ENCODE measurements at places on chromosomes 16 and 17.
A peak's percentile ranks its signal among the peaks of the same experiment; 100 is the strongest.

DNA sequence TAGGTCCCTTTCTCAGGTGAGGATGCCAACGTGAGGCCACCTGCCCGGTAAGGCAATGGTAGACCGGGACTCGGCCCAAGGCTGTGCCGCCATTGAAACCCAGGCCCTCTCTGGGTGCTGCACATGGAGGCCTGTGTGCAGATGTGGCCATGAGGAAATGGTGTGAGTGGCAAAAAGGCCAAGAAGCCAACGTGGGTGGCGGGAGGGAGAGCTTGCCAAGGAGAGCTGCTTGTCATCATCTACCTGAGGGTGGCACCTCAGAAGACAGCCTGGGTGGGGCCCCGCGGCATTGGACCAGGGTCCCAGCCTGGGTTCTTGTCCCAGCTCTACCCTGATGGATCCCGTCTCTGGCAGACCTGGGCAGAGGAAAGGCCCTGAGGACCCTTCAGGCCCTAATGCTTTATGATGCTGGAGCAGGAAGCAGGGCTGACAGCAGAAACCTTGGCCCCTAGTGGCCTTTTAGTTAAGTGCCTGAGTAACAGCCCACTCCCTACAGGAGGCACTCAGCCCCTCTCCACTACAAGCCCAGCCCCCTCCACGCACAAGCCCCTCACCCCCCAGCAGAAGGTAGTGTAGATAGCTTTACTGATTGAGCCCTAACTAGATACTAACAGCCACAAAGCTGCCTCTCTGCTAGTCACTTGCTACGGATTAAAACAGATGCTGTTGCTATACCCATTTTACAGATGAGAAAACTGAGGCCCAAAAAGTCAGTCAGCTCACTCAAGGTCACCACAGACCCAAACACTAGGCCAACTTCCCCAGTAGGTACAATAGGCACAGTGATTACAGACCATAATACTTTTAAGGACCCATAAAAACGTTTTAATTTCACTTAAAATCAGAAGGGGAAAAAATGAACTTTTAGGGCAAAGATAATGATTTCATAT, 26.2 kb upstream of the KIFC3 start:
- DNase-seq, result no peak

DNA sequence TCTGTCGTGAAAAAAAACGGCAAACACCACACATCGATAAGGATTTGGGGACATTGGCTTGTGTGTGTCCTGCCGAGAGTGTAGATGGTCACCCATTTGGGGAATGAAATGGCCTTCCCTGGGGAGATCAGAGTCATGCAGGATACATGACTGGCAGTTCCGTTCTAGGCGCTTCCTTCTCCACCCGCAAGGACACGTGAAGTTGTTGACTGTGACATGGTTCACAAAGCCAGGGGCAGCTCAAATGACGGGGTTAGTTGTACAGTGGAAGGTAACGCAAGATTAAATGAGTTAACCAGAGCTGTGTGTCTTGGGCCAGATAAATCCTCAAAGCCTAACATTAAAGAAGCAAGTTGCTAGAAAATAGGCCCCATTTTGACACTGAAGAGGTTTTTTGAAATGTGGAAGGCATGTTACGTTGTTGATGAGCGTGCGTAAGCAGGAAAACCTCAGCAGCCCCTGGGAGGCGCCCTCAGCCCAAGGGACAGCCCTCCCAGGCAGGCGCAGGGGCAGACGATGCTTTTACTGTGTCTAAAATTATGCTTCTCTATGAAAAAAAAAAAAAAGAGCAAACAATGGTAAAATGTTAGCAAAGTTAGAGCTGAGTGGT, 35.9 kb upstream of the CHMP6 start:
- DNase-seq, result no peak

DNA sequence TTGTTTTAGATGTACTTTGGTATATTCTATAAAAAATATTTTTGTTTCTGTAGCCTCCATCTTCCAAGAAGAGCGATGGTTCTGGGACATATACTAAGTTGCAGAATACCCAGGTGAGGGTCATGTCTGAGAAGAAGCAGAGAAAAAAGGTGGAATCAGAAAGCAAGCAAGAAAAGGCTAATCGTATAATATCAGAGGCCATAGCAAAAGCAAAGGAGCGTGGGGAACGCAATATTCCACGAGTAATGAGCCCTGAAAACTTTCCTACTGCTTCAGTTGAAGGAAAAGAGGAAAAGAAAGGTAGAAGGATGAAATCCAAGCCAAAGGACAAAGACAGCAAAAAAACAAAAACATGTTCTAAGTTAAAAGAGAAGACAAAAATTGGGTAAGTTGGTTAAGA, 154.6 kb downstream of the CHD9 start:
- peak; percentile 34 for DNase-seq

DNA sequence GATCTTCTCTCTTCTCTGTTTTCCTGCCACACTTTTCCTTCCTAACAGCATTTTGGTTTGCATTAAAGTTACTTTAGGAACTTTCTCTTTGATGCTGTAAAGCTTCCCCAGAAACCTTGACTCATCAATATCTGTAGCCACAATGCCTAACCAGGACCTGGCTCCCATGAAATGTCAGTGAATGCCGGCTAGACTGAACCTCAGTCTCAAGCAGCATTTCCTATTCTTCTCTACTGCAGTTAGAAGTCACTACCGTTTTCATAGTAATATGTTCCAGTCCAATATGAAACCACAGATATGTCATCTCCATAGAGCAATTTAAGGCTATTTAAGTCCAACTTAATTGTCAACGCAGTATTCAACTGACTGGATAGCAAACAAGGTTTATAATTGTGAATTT, 28.9 kb downstream of the ITFG1 start:
- DNase-seq, result no peak

DNA sequence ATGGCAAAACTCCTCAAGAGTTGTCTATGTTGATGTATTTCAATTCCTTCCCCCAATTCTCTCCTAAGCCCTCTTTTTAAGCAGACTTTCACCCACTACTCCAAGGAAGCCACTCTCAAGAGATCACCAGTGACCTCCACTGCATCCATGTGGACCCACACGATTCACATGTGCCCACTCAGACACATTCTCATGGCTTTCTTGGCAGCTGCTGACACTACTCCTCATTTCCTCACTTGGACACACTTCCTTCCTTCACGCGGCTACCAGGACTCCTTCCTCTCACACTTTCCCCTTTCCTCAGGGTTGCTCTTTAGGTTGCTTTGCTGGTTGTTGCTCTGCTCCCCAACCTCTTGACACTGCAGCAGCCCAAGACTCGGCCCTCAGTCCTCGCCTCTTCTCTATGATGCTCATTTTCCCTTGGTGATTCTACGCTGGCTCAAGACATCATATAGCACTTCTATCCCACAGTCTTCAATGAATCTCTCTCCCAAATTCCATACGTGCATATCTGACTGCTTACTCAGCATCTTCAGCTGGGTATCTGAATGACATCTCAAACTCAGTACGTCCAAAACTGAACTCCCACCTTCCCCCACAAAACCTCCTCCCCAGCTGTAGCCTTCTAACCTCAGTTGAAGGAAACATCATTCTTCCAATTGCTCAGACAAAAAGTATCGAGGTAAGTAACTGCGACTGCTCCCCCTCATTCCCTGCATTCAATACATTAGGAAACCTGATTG, 28.2 kb downstream of the HELZ start:
- no peak for DNase-seq

DNA sequence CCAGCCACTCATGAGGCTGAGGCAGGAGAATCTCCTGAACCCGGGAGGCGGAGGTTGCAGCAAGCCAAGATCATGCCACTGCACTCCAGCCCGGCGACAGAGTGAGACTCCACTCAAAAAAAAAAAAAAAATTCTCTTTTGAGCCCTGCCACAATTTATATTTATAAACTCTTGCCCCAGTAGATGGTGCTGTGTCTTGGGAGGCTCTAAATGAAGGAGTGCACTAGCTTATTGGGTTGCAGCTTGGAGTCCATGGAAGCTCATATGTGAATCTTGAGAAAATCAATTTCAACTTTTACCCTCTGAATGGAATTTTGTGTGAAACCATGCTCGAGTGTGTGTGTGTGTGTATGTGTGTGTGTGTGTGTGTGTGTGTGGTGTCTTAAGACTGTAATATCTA, 420.1 kb downstream of the HS3ST4 start:
- no peak for DNase-seq

DNA sequence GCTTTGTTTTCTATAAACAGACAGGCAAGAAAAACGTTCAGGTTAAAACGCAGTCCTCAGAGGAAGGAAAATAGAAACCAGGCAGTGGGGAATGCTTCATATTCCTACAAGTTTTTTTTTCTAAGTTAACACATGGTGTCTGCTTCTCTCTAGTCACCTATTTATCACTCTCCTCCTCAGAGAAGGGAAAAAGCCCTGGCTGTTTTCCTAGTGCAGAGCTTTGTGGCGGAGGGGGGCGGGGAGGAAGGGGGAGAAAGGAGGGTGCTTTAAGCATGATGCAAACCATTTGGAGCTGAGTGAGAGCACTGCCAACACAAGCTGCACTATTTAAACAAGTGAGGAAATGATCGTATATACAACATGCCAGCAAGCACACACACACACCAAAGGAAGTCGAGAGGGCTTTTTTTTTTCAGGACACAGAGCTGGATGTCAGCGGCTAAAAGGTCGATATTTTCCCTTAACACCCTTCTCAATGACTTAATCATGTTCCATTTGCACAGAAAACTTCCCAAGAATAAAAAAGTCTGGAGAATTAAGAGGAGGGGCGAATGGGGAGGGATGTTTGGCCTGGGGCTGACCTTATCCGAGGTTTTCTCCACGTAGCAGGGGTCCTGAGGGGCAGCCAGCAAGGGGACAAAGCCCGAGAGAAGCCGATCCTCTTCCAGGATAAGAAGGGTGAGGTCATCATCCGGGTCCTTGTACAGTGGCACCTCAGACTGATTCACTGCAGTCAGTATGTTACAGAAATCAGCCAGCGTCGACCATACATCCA, 117.4 kb downstream of the HIC1 start:
- DNase-seq, result no peak

- DNase-seq, result no peak
These were observed 8.6 kb downstream of the HIC1 start for GRCh38 chr17:2063261-2064146.

GRCh38 chr17:17141860-17142552, 64.1 kb downstream of the PLD6 start:
- peak; percentile 36 for DNase-seq

DNA sequence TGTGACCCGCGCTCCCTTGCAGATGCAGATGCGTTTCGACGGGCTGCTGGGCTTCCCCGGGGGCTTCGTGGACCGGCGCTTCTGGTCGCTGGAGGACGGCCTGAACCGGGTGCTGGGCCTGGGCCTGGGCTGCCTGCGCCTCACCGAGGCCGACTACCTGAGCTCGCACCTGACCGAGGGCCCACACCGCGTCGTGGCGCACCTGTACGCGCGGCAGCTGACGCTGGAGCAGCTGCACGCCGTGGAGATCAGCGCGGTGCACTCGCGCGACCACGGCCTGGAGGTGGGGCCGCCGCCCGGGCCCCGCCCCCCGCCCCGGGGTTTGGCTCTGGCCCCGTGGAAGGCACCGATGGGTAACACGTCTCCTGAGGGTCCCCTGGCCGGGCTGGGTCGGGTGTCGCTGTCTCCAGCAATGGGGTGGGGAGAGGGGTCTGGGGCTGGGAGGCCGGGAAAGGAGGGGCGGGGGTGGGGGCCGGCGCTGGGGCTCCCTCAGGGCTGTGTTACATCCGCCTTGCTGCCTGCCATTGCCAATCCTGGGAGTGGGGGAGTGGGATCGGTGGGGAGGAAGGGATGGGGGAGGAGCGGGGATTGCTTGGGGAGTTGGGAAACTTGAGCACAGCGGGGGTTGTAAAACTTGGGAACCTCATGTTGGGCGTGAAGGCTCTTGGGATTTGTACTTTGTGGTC, 737 bp downstream of the NUDT16L1 start:
- DNase-seq, result peak; percentile 12

DNA sequence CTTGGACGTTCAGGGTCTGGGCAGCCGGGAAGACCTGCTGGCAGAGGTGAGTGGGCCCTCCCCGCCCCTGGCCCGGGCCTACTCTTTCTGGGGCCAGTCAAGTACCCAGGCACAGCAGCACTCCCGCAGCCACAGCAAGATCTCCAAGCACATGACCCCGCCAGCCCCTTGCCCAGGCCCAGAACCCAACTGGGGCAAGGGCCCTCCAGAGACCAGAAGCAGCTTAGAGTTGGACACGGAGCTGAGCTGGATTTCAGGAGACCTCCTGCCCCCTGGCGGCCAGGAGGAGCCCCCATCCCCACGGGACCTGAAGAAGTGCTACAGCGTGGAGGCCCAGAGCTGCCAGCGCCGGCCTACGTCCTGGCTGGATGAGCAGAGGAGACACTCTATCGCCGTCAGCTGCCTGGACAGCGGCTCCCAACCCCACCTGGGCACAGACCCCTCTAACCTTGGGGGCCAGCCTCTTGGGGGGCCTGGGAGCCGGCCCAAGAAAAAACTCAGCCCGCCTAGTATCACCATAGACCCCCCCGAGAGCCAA, 8.6 kb upstream of the ABCC3 start:
- peak; percentile 69 for DNase-seq

DNA sequence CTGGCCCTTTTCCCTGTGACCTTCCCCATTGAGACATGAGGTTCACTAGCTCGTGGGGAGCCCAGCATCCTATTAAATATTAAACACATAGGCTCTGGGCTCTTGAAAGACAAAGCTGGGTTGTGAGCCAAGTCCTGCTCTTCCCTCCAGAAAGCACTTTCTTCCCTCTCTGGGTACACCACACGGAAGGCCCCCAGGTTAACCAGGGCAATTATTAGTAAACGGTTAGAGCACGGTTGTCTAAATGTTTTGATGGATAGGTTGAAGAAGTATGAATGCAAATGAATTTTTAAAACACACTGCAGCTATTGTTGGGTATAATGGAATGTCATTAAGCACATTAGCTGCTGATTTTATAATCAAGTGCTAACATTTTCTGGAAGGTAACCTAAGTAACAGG, 32.7 kb upstream of the CDH13 start:
- no peak for DNase-seq

- no peak for DNase-seq
These were observed 4.8 kb downstream of the SREBF1 start for GRCh38 chr17:17832032-17832363.

- no peak for DNase-seq
These were observed 33.9 kb downstream of the CHP2 start for GRCh38 chr16:23788685-23789084.

GRCh38 chr17:44925731-44926697, 10.7 kb upstream of the GFAP start:
- no peak for DNase-seq

DNA sequence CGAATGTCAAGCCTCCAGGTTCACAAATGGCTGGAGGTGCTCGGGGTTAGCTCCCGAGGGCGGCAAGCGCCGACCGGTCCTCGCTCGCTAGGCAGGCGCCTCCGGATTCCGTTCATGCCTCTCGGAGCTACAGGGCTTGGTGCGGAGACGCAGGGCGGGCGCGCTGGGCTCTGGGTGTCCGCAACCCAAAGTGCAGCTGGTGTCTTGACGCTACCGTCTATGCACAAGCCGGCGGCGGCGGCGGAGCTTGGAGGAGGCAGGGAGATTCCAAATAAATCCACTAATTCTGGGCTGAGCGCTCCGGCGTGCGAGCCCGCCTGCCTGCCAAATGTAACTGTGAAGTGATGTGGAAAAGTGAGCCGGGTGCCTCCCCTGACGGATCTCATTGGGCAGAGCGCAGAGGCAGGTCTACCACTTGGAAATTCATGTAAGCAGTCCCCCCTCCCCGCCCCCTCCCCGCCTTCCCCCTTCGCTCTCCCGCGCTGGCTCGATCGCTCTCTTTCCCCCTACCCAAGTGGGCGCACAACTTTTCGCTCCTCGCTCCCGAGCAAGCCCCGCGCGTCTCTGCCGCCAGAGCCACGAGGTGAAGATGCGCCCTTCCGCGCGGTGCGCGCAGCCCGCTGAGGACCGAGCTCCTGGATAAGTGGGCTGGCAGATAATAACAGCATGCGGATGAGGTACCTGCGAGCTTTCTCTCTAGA, at the start of gene CDH8:
TSS of gene CDH8 (minus strand) at position 338 of the 701 bp plus-strand sequence. CDS start 15,035 bp downstream, outside the sequence.
- DNase-seq, result no peak

Measured in hematopoietic multipotent progenitor cell treated with erythropoietin and hydrocortisone succinate and interleukin-3 and kit ligand, for 8 days (in vitro differentiated cells).